Spleen (tissue), 13 donors: ENCODE measurements at places on chromosomes 2 and 18. TPM values are rescaled to one million over a fixed set of nuclear protein-coding genes. Genes with fewer than 3 reads are reported as not detected.

DNA sequence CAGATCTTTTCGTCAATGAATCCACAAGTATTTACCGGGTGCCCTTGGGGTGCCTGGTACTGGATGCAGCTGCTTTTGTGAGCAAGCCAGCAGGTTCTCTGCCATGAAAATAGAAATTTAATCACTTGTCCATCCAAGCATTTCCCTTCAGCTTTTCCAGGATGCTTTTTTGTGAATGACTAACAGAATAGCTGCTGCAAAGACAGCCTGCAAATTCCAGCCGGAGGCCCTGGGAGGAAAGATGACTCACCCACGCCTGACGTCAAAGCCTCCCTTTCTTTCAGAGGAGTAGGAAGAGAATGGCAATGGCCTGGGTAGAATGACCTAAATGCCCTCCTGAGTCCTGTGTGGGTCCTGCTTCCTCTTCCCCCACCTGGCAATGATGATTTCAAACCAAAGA, 111.9 kb downstream of the AP1S3 start:
- peaks cover 16% of the 10 kb centered on the region for H3K4me1 ChIP-seq
- peak; percentile 75 for DNase-seq
- H3K27ac ChIP-seq: peak overlapping the region; percentile 28
- no peaks in the 10 kb centered on the region for H3K27me3 ChIP-seq
- no peak overlapping the region for H3K4me3 ChIP-seq
- no peaks in the 10 kb centered on the region for H3K36me3 ChIP-seq

DNA sequence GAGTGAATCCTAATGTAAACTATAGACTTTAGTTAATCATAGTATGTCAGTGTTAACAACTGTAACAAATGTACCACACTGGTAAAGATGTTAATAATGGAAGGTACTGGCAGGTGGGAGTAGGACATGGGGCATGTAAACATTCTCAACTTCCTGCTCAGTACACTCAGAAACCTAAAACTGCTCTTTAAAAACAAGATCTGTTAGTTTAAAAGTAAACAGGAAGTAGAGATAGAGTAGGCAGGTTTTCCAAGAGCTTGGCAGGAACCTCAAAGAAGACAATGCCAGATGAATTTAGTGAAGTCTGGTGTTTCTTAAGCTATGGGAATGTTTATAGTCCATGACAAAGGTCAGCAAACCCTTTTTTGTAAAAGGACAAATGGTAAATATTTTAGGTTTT, 46.6 kb downstream of the CCDC138 start:
- no peaks in the 10 kb centered on the region for H3K4me1 ChIP-seq
- no peak overlapping the region for H3K4me3 ChIP-seq
- no peak overlapping the region for H3K27ac ChIP-seq
- no peak for DNase-seq
- H3K36me3 ChIP-seq: no peaks in the 10 kb centered on the region

DNA sequence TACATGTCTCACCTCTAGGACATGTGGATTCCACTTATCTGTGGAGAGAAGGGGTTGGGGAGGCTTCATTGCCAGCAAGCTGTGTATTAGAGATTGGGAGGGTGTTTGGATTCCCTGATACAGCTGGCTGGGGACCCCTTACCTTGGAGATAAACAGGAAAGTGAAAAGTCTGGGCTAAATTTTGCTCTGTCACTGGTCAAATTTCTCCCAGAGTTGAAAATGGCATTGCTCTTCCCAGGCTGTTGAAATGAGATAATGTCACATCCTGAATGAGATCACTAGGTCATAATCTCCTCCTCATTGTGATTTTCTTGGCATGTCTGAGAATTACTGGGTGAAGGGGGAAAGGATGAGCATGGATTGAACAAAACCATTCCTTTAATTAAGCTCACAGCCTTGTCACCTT, 265.0 kb upstream of the PARD3B start:
- H3K27ac ChIP-seq: no peak overlapping the region
- H3K27me3 ChIP-seq: peaks cover 7% of the 10 kb centered on the region
- DNase-seq: no peak
- H3K36me3 ChIP-seq: no peaks in the 10 kb centered on the region
- no peak overlapping the region for H3K4me3 ChIP-seq
- no peaks in the 10 kb centered on the region for H3K4me1 ChIP-seq

- H3K27me3 ChIP-seq: peaks cover 40% of the 10 kb centered on the region
- no peak overlapping the region for H3K27ac ChIP-seq
- peaks cover 11% of the 10 kb centered on the region for H3K4me1 ChIP-seq
Measured at GRCh38 chr2:241545106-241545505, 13.4 kb upstream of the BOK start.

DNA sequence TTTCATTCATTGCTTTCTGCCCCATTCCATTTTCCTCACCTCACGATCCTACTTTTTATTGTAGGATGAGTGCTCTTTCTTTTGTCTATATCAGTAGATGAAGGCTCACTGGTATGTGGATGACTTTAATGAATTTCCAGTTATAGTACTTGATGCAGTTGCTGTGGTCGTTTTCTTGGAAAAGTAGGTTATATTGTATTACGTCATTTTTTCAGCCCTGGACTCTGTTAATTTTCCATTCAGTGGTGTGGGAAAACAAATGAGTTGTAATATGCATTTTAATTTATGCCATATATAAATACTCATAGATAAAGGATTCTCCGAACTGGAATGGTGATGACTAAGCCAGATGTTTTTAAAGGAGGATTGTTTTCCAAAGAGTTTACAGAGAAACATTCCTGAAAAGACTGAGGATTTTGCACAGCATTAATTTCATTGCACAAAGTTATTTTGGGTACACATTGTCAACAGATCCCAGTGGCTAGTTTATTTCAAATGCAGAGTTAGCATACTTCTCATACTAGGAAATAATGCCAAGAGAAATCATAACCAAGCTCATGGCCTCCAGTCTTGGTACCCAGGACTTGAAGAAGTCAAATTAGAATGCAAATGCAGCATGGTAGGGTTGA, 189.7 kb downstream of the PAX3 start:
- no peaks in the 10 kb centered on the region for H3K27me3 ChIP-seq
- no peak overlapping the region for H3K4me3 ChIP-seq
- no peak for DNase-seq

The CREG2 gene
- total RNA-seq: not detected
